Stimulated activated CD8-positive, alpha-beta memory T cell treated with anti-CD3 and anti-CD28 coated beads, Interleukin-15, amount 100 ng/mL, for 24 hours (primary cell): ENCODE measurements at places on chromosomes 4 and X.

GRCh38 chrX:5536261-5536660, 692.4 kb downstream of the NLGN4X start:
- DNase-seq, result no peak

- no peak for DNase-seq
Measured at GRCh38 chrX:12973561-12974304, 1.2 kb upstream of the TMSB4X start.

- no peak for DNase-seq
Measured at GRCh38 chr4:148312956-148313490, 129.2 kb downstream of the NR3C2 start.

GRCh38 chrX:145853181-145853580, 35.6 kb downstream of the SLITRK2 start:
- DNase-seq, result no peak

GRCh38 chrX:1466971-1467561, 14.4 kb upstream of the ASMTL start:
- no peak for DNase-seq

- DNase-seq, result no peak
Measured at GRCh38 chr4:37998226-37998625, 38.0 kb downstream of the PTTG2 start.

DNA sequence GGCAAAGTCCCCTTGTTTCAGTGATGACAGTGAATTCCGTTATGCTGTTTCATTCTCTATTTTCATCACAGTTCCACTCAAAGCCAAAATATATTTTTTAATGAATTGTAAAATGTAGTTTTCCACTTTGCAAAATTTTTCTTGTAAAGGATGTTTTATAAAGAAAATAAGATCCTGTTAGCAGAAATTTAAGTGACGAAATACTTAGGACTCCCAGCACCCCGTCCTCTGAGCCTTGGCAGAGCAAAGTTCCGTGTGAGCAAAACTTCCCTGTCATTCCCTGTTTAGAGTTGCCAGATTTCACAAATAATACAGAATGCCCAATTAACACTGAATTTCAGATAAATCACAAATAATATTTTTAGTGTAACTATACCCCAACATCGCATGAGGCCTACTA, 81.0 kb upstream of the RBPJ start:
- DNase-seq, result no peak

DNA sequence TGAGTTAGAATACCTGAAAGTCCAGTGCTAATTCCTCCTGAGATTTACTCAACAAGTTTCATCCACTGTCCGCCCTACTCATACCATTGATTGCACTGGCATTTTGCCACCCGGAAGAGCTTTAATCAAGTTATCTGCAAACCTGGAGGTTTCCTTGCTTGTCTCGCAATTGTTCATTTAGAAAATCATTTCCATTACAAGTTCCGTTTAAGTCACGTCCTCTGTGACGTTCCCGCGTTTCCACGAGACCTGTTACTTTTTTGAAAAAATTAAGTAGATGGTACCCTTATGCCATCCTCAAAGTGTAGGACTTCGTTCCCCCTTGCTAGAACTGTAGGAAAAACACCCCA, 761 bp upstream of the FRYL start:
- no peak for DNase-seq

DNA sequence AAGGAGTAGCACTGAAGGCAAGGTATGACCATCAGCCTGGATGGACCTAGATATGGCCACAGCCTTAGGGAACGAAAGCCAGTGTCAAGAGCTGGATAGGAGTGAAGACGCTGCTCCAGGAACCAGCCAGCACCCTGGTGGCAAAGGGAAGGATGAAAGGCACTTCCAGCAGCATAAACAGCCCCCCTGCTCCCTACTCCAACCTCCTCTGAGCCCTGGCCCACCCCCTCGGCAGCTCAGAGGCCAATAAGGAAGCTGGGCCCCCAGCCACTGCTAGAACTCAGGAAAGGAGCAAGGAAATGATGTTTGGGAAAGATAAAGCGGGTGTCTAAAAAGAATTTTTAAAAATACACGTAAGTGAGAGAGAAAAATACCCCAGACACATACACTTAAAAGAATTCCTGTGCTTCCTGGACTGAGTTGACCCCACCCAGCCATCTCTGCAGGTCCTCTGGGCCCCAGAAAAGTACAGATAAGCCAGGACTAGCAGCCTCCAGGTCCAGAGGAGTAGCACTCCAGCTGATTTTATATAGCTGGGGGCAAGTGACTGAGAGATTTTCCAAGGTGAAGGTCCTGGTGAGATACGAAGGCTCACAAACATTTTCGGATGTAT, 170.4 kb downstream of the SHROOM4 start:
- no peak for DNase-seq

- no peak for DNase-seq
Measured at GRCh38 chrX:34972206-34972605, 29.6 kb downstream of the FAM47B start.

DNA sequence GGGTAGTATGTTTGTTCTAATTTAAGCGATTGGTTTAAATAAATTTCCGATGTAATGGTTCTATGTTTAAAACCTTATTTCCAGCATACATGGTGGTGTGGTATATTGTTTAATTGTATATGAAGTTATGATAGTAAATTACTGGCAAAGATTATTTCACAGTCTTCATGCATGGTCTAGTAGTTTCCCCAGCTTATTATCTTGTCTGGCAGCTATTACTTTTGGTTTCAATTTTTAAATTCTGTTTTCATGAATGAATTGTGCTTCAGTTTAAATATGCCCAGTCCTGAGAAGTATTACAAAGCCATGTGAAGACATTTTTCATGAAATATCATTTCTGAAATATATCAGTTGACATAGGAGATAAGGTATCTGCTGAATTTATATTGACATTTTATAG, 6.3 kb downstream of the ALG13 start:
- no peak for DNase-seq

DNA sequence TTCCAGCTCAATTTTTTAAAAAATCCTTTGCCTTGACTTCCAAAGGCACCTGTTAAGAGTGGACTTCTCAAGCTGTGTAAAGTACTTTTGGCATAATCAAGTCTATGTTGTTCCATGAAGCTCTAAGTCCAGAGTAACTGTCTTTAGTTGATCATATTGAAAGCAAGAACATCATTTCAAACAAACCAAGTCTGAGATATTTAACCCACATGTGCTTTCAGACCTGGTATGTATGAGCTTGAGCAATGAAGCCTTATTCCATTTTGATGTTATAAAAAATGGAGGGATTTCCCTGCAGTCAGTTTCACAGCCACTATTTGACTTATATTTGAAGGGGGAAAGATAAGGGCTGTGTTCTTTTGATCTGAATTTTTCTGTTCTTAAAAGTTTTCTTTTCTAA, 23.7 kb upstream of the EOLA2 start:
- DNase-seq, result no peak

DNA sequence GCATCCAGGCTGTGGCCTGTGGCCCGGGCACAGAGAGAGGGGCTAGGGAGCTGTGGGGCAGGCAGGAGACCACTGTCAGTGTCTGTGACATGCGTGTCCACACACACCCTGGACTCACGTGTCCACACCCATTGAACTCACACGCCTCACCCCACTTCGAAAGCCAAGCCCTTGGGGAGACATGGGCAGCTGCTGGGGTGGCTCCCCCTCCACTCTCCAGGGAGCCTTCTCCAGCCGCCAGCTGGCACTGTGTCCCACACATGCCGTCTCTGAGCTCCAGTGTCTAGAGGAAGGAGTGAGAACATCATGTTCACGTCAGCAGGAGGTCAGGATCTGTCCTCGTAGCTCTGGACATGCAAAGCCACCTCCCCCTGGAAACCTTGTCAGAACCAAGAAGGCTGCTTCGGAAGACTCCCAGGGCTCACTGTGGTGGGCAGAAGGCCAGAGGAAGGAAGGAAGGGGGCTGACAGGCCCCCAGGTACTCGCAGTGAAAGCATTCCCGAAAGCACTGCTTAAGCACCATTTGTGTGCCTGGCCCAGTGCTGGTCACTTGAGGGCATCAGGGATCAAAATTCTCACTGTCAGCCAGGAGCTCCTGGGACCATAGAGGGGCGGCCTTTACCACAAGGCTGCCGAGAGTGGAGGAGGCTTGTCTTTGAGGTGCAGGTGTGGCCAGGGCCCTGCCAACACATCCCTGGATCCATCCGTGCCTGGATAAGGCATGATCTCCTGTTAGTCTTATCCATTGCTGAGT, 61.4 kb downstream of the HTRA3 start:
- DNase-seq, result no peak
